ENCODE measurements at places on chromosomes 12 and 14.
A peak's percentile ranks its signal among the peaks of the same experiment; 100 is the strongest.

- DNase-seq: no peak
Measured at GRCh38 chr14:22539831-22540230, 49.2 kb downstream of the DAD1 start.

- DNase-seq: no peak
Measured at GRCh38 chr12:10027721-10028120, 2.8 kb upstream of the CLEC9A start.

DNA sequence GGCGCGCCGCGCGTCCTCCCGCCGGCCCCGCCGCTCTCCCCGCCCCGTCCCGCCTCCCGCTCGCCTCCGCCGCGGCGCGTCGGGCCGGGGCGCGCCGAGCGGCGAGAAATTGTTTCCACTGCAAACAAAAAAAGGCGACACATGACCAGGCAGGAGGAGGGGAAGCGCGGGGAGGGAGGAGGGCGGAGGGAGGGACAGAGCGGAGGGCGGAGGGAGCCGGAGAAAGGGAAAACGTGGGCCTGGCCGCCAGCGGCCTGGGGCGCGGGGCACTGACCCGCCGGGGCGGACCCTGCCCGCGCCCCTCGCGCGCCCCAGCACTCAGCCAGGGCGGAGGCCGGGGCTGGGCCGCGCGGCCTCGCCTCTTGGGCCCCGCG, at the start of gene FOXN3:
FOXN3 (minus strand) TSS at position 143 of the 374 bp plus-strand sequence. CDS start 4,757 bp downstream, outside the sequence.
- DNase-seq: no peak

DNA sequence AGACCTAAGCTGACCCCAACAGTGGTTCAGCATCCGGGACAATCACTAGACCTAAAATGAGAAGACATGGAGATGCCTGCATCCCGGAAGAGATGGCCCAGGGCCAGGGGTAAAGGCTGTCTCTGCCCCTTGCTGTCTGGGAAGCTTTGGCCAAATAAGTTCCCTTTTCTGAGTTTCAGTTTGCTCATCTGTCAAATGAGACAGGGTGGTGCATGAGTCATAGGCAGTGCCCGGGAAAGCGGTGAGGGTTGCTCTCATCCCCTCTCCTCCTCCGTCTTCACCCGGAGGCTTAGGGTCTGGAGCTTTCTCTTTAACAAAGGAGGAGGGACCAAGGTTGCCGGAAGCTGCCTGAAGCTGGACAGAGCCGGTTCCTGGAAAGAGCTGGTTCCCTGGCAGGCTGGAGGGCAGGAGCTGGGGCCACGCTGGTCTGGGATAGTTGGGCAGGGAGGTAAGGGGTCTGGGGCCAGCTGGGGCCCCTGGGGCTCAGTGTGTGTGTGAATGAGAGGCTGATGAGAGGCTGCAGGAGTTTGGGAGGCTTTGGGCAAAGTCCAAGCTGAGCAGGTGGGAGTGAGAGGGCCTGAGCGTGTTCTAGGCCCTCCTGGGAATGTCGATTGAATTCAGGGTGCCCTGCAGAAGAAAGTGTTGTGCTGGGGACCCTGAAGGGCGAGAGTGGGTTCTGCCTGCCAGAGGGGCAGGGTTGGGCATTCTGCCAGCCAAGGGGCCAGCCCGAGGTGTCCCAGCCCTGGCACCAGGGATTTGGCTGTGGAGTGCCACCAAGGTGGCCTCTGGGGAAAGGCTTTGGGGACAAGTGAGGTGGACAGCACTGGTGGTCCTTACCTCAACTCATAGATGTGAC, at the start of gene SDSL:
SDSL (plus strand) TSS at position 351 of the 856 bp plus-strand sequence. CDS start 5,603 bp downstream, outside the sequence.
- DNase-seq: peak; percentile 14

DNA sequence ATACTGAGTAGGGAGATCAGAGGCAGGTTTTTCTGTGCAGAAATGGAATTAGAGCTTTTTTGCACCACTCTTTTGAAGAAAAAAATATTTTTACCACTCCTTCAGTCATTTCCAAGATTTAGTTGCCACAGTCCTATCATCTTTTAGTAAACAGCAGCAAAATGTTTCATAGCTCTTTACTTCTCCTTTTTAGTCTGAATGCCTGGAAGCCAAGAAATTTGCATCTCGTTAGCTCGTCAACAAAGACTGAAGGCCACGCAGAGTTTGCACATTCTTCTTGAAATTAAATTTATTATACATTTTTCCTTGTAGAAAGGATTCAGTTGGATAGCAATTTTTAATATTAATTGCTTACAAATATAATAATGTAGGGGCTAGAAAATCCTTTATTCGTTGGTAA, 544.5 kb upstream of the ATP2B1 start:
- DNase-seq: no peak

DNA sequence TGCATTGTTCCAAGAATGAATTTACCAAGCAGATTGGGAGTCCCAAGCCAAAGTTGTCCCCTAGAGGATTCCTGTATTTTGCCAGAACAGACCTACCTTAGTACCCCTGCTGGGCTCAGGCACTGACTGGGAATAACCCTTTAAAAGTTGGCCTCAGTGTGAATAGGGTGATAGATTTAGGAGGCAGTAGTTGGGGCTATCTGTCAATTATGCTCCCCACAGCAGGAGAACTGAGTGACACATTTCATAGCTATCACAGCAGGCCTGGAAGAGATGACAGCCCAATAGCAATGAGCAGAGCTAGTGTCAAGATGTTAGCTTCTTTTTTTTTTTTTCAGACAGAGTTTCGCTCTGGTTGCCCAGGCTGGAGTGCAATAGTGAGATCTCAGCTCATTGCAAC, 14.3 kb upstream of the LRP6 start:
- no peak for DNase-seq

DNA sequence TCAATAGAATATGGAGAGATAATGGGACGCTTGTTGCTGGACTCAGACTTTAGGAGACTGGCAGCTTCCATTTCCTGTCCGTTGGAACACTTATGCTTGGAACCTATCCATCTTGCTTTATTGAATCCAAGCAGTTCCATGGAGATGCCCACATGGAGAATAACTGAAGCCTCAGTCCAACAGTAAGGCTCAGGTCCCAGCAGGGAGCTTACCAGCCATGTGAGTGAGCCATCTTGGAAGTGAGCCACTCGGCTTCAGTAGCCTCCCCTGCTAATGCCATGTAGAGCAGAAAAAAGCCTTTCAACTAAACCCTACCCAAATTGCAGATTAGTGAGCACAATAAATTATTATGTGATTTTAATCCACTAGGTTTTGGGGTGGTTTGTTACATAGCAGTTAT, 538.8 kb upstream of the STXBP6 start:
- no peak for DNase-seq

DNA sequence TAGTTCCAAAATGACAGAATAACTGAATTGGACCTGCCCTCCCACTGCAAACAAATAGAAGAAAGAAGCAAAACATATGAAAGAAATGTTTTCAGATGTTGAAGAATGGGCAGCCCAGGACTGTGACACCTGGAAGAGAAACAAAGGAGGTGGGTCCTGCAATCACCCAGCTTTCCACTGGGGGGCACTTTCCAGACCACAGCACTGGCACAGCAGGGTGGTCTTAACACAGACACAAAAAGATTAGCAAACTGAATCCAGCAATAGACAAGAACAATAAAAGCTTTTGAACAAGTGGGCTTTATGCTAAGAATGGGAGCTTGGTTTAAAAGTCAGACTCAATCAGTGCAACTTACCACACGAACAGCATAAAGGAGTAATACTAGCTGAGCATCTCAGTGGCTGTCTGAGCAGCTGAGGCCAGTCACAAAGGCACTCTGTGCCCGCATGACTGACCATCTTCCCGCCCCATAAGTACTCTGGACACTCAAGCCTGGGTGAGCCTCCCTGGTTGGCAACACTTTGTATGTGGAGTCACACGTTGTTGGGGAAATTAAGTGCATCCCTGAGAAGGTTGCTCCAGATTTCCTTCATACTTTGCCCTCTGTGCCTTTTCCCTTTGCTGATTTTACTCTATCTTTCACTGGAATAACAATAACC, 27.7 kb downstream of the JKAMP start:
- DNase-seq: no peak

GRCh38 chr12:86435053-86435452, 178.9 kb upstream of the MGAT4C start:
- DNase-seq: no peak

DNA sequence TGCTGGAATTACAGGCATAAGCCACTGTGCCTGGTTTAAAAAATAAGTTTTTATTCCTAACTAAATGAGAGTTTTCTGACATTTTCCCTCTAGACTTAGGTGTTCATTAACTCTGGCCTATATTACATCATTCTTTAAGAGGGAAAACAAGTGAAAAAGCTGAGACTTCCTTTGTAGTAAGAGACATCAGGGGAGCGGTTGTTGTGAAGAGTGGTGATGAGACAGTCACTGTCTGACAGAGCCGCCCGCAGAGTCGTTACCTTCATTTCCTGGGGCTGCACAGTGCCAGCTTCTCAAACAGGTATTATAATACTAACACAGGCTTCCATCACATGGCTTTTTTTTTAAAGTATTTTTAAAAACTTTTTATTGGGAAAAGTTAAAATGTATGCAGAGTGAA, 19.7 kb upstream of the TDRD9 start:
- DNase-seq: no peak

- DNase-seq: no peak
Measured at GRCh38 chr12:94941440-94941862, 62.0 kb downstream of the NDUFA12 start.

DNA sequence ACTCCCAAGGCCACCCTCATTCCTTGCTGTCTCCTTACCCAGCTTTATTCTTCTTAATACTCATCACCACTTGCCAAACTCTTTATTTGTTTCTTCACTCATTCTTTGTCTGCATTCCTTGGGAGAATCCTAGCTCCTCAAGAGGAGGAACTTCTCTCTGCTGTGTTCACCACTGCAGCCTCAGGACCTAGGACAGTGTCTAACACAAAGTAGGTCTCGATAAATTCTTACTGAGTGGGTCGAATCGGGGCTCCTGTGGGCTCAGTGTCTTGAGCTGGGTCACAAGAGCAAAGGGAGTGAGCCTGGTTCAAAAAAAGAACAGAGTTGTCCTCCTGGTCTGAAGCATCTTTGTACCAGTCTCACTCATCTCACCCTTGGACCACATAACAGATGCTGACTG, 224.1 kb upstream of the TMEM132C start:
- DNase-seq: no peak

DNA sequence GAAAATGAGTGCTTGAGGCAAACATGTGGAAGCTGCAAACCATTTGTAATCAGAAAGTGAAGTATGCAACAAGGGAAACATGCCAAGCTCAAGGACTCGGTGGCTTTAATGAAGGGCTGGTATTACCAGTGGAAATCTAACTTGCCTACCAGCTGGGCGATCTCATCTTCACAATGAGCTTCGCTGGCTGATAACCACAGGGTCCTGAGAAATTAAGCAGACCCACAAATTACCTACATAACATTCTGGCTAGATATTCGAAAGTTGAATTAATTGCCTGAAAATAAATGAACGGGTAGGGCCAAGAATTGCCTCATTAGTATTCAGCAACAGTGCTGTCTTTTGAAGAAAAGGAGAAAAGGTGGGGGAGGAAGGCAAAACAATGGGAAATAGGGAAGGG, 439.4 kb downstream of the PDZRN4 start:
- DNase-seq: no peak

Data from cortex of kidney (tissue), 1 donor.